ENCODE measurements at places on chromosomes 11 and 22.

- DNase-seq = no peak
Measured at GRCh38 chr11:102824556-102824955, 18.9 kb downstream of the MMP3 start.

- no peak for DNase-seq
Measured at GRCh38 chr11:128890543-128891368, at the start of gene KCNJ5. Gene KCNJ5, plus strand, starts transcription at chr11:128891356. Its CDS starts 19,918 bp downstream, at chr11:128911274.

DNA sequence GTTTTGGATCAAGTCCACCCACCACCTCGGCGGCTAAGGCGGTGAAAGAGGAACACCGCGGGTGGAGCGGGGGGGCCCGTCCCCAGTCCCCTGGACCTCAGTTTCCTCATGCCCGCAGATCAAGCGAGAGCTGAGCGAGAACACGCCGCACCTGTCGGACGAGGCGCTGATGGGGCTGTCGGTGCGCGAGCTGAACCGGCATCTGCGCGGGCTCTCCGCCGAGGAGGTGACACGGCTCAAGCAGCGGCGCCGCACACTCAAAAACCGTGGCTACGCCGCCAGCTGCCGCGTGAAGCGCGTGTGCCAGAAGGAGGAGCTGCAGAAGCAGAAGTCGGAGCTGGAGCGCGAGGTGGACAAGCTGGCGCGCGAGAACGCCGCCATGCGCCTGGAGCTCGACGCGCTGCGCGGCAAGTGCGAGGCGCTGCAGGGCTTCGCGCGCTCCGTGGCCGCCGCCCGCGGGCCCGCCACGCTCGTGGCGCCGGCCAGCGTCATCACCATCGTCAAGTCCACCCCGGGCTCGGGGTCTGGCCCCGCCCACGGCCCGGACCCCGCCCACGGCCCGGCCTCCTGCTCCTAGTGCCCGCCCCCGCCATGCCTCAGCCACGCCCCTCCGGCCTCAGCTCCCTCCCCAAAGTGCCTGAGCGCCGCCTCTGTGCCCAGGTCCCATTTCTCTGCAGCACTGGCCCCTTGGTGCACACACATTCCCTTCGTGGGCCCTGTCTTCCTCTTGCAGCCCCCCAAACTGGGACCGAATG, 12.7 kb downstream of the MAFF start:
- peak; percentile 56 for DNase-seq

GRCh38 chr11:116199182-116199581, 573.6 kb downstream of the BUD13 start:
- DNase-seq = no peak

- no peak for DNase-seq
Measured at GRCh38 chr11:16365581-16366228, 9.4 kb upstream of the SOX6 start.

DNA sequence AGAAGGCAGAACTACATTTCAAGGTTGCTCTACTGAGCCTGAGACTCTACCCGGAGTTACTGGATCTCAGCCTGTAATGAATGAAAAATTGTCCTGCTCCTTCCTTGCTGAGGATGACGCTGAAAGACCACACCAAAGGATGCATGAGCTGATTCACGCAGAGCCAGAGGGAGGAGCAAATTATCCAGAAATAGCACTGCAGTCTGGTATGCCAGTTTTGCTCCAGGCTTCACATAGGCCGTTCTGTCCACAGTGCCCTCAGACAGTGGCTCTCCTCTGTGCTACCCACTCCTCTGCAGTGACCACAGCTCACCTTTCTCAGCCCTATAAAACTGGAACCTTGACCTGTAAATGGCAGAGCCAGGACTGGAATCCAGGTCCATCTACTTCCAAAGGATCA, 79.3 kb upstream of the GALNT18 start:
- DNase-seq = no peak

DNA sequence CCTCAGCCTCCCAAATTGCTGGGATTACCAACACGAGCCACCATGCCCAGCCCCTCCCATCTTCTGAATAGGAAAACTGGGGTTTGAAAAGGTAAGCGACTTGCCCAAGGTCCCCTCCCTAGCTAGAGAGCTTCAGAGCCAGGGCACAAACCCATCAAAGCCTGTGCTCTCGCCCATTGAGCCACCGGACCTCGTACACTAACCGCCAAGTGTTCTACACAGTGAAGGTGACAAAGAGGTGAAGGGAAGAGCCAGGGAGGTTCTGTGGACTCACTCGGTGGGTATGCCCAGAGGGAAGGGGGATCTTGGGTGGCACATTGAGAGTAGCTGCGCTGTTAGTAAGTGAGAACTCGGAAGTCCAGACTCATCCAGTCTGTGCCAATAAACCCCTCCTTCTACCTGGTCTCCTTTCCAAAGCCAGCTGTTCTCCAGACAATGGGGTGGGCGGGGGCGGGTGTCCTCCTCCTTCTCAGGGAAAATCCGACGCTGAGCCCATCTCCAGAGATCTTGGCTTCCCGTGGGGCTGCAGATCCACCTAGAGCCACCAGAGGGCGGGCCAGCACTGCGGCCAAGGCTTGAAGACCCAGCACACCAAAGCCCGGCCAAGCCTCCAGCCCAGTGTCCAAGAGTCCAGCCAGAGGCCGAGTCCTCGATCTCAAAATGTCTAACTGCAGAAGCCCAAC, 3.2 kb upstream of the RTN4RL2 start:
- DNase-seq = peak; percentile 71

DNA sequence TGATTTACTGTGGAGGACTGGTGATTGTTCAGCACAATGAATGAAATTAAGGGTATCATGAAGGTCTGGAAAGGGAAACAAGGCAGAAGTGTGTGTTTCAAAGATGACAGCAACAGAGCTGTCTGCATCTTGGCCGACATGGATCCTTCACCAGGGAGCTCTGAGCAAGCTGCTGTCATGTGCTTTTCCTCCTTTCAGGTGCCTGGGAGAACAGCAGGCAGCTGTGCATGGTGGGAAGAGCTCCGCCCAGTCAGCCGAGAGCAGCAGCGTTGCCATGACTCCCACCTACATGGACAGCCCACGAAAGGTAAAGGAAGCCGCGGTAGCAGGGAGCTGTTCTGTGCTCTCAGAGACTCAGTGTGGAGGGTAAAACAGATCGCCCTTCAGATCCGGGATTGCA, 87.1 kb upstream of the YWHAH start:
- no peak for DNase-seq

- peak; percentile 35 for DNase-seq
Measured at GRCh38 chr11:68843052-68843561, 1.4 kb upstream of the CPT1A start.

- DNase-seq = no peak
Measured at GRCh38 chr11:18669219-18669596, 29.4 kb upstream of the TMEM86A start.

DNA sequence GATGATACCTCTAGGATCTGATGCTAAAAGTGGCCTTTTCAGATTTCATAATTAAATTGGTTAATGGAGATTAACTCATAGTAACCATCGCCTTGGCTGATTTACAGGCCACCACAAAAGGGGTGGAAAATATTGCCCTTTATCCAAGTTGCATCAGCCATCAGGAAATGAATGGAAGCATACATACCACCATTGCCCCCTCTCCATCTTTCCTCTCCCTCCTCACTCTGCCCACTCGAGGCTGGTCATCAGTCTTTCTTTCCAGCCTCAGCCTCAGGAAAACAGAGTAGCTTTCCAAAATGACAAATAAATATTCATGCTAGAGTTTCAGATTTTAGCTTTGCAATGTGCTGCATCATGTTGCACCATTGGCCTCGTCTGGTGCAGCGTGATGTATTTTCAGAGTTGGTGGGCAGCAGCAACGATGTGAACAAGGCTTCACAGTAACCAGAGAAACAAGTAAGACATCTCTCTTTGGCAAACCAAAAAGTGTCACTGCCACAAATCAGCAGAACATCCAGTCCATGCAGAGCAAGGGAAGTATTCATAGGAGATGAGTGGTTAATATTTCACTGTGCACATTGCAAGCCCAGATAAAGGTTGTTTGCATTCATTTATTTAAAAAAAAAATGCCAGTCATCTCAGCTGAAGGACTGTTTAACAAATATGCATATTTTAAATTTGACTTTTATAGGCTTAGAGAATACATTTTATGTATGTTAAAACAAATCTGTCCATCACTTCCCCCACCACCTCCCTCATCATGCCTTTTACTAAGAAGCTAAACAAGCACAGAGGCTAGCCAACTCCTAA, 136.7 kb upstream of the FAT3 start:
- DNase-seq = no peak

GRCh38 chr11:47415949-47416472, 7.6 kb downstream of the SLC39A13 start:
- no peak for DNase-seq

- DNase-seq = no peak
Measured at GRCh38 chr11:117668321-117668751, 128.7 kb downstream of the DSCAML1 start.

GRCh38 chr11:2464451-2465165, 19.8 kb downstream of the KCNQ1 start:
- DNase-seq = no peak

- DNase-seq = no peak
Measured at GRCh38 chr11:2675540-2675939, 24.3 kb downstream of the KCNQ1OT1 start.

- DNase-seq = no peak
Measured at GRCh38 chr22:26276529-26277160, 107.4 kb downstream of the SEZ6L start.

GRCh38 chr22:48782811-48783511, 1044.7 kb downstream of the BRD1 start:
- DNase-seq = no peak

DNA sequence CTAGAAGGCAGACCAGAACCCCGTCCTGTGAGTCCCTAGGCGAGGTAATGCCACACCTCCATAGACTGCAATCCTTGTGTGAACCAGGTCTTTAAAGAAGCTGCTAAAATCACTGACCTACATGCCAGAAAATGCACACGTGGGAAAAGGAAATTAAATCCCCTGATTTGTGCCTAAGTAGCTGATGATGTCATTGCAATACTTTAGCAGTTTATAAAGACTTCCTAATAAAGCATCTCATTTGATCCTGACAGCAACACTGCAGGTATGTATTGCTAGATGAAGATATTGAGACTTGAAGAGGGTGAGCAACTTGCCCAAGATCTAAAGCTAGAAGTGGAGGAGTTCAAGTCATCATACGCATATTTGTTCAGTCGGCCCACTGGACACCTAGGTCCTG, 107.2 kb downstream of the RRAS2 start:
- no peak for DNase-seq

DNA sequence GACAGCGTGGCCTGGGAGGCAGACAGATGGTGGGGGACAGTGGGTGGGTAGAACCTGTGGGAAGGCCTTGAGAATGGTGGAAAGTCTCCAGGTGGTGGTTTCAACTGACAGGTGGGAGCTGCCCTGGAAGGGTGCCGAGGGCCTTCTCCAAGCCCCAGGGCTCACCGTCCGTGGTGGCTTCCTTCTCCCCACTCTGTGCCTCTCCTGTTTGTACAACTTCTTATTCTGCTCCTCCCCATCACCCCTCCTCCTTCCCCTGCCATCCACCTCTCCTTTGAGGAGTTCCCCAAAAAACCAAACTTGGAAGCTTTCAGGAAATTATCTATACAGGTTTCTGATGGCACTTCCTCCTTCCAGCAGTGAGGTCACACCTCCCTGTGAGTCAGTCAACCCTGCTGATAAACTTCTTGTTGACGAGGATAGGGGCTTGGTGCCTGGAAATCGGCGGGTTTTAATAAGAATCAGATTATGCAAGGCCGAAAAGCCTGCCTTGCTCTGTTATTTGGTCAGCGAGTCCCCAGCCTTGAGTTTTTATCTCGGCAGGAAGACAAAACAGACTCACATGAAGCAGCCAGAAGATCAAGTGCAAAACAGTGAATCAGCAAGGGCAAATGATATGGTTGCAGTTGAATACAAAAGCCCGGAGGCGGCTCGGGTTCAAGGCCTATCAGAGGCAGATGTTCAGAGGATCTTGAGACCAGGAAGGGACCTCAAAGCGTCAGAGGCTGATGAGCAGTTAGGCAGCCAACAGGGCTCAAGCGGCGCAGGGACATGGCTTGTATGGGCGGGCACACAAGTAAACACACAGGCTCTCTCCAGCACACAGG, 9.5 kb upstream of the ST3GAL4 start:
- DNase-seq = no peak

DNA sequence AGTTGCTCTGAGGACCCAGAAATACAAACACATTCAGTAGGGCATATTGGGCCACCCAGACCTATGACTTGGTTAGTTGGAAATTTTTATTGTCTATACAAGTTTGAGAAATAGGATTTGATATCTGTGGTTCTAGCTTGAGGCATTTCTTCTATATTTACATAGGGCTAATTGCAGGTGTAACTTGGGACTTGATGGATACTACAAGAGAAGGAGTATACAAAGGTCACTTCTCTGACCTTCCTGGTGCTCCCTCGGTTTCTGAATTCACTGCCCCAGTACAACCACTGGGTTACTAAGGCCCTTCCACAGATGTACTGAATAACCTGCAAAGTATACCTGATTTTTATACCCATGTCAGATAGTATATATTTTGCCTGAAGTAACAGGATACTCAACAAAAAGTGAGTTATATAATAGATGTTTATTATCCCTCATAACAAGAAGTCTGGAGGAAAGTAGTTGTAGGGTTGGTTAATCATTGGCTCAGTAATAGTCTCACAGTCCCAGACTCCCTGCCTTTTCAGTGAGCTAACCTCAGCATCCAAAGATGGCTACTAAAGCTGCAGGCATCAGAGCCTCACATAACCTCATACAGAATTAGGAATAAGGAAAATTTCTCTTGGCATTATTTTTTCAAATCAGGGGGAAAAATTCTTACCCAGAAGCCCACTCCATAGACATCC, 8.8 kb upstream of the PGR start:
- no peak for DNase-seq

DNA sequence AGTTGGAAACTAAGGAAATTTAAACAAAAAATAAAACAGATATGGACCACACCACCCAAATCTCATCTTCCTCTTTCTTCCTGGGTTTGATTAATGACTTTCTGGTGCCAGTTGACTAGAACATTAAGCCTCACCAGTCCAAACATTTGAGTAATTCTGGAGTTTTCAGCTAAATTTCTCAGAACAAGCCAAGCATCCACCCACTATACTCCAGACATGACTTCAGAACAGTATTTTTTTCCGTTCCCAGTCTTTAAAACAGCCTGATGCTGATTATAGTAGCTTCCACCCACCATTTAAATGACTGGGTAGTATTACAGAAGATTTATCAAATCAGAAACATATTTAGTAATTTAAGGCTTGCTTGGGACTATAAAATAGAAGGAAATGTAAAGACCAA, 230.9 kb upstream of the UBASH3B start:
- no peak for DNase-seq

DNA sequence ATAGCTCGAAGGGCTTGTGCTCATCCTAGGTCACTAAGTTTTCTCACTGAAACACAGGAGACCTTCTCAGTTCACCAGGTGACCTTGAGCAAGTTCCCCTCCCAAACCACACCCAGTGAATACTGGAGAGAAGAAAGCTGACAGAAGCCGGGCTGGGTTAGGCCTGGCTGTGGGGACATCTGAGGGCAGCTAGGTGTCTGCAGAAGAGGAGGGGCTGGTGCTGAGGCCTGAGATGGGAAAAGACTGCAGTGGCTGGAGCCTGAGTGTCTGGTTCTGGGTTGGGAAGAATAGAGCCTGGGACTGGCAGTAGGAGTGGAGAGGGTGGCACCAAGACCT, 602 bp upstream of the INPP5J start:
- no peak for DNase-seq

DNA sequence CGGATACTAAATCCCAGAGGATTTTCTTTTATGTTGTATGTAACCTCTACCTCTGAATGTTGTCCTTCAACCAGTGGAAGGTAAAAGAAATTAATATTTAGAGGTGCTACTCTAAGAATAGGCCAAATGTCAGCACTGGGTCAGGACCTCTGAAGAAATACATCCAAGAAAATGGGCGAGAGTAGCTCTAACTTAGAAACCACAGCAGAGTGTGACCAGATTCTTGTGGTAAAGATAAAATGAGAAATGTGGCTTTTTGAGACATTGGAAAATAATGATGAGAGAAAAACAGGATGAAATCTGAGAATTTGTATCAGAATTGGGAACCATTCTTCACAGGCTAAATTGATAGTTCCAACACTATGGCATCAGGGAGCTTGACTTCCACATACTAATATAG, 63.5 kb downstream of the CSTPP1 start:
- DNase-seq = no peak
